Psoas muscle (tissue), 8 donors: ENCODE measurements at places on chromosomes 3 and 15. TPM values are rescaled to one million over a fixed set of nuclear protein-coding genes. Genes with fewer than 3 reads are reported as not detected.

Gene ACKR4
- total RNA-seq = 0.12 TPM

Gene IGSF10
- total RNA-seq = 0.06 TPM

Gene SPINK8
- total RNA-seq = not detected

Gene MAP1A
- 2.7 TPM for total RNA-seq

Gene GOLGA8J
- not detected for total RNA-seq

Gene TMEM266
- 2.6 TPM for total RNA-seq

Gene MYEF2
- total RNA-seq = 0.88 TPM

Gene CNTN4
- total RNA-seq = 0.32 TPM

Gene FGF7
- total RNA-seq = 2.7 TPM

Gene AHSG
- not detected for total RNA-seq

Gene C2CD4B
- 1.0 TPM for total RNA-seq

Gene KLHL40
- total RNA-seq = 241 TPM

Gene GUCA1C
- total RNA-seq = not detected

Gene DOCK3
- 0.46 TPM for total RNA-seq

Gene CORO2B
- total RNA-seq = 1.4 TPM
